ENCODE measurements at places on chromosomes 7 and 10.

- DNase-seq = no peak
Measured at GRCh38 chr7:29619848-29620555, 56.4 kb downstream of the PRR15 start.

DNA sequence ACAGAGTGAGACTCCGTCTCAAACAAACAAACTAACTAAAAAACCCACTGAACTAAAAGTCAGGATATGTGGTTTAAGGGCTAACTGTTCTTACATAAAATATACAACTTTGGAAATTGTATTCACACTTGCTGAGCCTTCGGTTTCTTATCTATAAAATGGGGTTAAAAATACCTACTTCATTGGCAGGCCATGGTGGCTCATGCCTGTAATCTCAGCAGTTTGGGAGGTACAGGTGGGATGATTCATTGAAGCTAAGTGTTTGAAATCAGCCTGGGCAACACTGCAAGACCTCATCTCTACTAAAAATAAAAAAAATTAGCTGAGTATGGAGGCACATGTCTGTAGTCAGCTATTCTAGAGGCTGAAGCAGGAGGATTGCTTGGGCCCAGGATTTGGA lies 115.4 kb upstream of the KLF6 start:
- DNase-seq = no peak

DNA sequence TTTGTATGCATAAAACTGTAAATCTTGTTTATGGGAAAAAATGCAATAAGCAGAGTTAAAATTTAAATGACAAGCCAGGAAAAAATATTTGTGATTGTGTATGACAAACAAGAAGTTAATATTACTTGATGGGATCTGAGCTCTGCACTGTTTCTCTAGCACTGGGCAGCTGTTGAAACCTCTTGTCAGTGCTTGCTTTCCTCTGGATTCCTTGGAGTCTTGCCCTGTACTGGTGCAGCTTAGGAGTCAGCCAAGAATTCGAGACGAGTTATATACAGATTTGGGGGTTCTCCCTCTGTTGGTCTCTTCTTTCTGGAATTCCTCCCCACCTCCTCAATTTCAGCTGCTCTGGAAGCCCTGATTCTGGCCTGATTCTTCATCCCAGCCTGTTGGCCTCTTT lies 24.3 kb upstream of the OPN4 start:
- DNase-seq = no peak

- no peak for DNase-seq
Measured at GRCh38 chr7:133739817-133740216, 387.3 kb upstream of the LRGUK start.

DNA sequence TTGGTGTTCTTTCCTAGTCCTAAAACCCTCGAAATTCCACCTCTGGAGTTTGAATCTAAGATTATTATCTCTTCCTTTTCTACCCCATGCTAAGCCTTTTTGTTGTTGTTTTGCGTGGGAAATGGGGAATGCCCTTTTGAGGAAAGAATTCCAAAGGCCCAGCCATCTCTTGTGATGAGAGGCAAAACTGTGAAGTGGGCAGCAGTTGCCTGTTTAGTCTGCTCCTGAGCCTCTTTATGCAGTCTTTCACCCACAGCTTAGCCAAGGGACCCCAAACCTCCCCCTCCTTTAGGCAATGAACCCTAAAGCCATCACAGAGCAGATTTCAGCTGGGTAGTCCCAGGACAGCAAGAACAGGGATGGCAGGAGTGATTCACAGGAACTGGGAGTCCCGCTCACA lies 95.5 kb downstream of the DNMBP start:
- no peak for DNase-seq

DNA sequence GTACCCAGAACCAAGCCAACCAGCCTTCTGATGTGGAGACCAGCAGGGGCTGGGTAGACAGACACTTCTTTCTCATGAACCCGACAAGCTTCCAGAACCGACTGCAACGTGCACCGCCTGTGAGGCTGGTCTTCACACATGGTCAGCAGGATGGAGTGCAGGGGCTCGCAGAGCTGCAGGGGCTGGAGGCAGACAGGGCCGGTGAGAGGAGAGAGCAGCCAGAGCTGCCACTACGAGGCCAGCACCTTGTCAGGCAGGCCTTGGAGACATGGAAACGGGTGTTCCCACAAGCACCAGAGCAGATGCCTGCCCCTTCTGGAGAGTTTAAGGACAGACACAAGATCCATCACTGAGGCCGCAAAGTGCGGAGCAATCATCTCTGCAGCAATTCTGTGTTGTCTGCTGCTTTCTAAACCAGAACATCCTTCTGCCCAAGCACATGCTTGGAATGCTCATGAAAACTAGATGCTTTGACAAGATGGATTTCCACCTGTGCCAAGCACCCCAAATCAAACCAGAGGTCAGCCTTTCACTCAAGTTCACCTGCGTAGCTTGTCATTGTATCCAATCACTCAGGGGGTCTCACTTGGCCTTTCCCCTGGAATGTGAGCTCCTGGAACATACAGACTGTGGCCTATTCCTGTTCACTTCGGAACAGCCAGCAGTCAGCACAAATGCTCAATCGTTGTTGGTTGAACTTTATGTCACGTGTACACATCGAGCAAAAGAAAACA lies 32.2 kb downstream of the FRMPD2 start:
- no peak for DNase-seq

GRCh38 chr7:44617225-44617890 lies 10.9 kb downstream of the OGDH start:
- DNase-seq = no peak

DNA sequence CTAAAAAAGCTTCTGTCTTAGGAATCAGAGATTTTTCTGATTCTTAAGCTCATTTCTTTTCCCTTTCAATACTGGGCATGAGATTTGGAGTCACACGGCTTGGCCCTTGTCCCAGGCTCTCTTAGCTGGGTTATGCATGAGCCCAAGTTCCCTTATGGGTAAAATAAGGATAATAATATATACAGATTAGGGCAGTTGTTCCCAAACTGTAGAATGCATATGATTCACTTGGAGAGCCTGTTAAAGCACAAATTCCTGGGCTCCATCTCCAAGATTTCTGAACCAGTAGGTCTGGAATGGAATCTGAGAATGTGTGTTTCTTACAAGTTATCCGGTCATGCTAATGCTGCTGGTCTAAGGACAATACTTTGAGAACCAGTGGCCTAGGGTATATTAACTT lies 154.0 kb downstream of the REEP3 start:
- no peak for DNase-seq

GRCh38 chr10:31721096-31721495 lies 207.5 kb downstream of the ARHGAP12 start:
- DNase-seq = no peak

DNA sequence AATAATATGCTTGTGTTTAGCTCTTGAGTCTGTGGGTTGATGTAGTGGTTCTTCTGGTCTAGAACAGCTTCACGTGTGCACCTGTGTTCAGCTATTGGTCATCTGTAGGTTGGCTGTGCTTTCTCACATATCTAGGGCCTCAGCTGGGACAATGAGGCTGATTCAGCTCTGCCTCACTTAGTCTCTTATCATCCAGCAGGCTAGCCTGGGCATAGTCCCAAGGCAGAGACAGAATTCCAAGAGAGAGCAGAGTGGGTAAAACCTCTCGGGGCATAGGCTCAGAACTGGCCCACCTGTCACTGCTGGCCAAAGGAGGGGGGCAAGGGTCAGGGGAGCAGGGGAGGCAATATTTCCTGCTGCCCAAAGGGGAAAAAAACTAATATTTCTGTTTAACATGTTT lies 32.0 kb upstream of the MXI1 start:
- DNase-seq = no peak

- no peak for DNase-seq
Measured at GRCh38 chr7:82745117-82745516, 301.5 kb upstream of the CACNA2D1 start.

- DNase-seq = no peak
Measured at GRCh38 chr10:91002656-91003055, 81.8 kb upstream of the ANKRD1 start.

DNA sequence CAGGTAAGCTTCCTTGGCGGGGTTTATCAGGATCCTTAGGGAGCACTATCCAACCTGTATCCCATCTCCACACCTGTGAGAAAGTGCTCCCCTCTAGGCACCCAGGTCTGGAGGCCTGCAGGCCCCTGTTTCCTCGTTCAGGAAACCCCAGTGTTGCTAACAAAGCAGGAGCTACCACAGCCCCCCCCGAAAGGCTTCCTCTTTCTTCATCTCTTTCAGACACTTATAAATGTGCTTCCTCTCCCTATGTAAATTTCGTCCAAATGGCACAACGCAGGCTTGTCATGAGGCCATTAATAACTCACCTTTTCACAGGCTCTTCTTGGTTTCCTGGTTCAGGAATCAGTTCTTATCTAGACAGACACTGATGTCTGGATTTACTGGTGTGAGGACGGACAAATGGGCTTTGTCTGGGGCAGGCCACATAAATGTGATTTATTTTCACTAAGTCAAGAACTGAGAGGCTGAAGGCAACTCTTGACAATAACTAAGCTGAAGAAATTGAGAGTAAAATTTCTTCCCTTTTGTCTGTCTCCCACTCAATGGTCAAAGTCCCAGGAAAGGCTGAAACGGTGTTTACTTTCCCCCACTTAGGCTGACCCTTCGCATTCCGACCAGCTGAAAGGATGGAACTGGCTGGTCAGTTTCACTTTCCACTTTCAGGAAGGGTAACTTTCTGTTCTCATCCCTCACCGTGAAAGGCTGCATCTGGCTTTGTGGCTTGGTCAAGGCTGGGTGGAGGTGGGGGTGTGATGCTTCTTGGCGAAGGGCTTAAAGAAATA lies 46.8 kb downstream of the PIK3AP1 start:
- DNase-seq = no peak

- no peak for DNase-seq
Measured at GRCh38 chr10:6924166-6924565, 344.1 kb upstream of the PRKCQ start.

DNA sequence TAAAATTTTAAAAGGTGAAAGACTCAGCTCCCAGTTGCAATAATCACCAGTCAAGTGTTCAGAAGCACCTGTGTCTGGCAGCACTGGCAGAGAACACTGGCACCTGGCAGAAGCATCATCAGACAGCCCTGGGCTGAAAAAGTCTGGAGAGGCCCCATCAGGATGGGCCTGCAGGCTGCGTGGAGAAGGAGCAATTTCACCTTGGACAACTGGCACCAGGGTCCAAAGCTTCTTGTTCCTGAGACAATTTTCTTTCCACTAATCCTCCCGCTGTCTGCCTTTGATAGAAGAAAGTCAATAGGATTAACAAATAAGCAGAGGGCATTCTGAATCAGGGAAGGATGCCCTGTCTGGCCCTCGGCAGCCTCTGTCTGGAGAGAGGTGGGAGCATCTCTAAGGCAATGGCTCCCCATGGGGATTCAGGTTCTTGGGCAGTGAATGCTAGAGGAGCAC lies 6.5 kb downstream of the COBL start:
- DNase-seq = no peak

DNA sequence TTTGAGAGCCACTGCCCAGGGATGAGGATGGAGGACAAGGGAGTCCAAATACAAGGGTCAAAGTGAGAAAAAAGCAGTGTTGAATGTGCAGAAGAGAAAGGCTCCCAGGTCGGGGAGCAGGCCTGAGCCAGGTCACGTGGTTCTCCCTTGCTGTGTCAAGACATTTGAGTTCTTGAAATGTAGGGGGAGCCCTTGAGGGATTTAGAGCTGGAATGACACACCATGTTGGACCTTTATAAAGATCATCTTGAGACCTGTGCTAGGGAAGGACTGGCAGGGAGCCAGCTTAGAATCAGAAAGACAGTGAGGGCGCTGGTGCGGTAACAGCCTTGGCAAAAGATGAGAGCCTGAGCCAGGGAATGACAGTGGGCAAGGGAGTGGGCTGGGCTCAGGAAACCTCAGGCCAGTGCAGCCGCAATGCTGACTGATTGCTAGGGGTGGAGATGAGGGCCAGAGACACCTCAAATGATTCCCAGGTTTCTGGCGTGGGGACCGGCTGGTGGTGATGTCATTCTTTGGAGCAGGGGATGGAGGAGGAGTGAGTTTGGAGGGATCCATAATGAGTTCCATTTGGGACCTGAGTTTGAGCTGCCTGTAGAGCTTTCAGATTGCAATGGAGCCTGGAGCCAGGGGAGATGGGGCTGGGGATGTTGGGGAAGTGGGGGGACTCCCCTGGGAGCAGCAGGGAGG lies 120.1 kb downstream of the PTPN20 start:
- DNase-seq = no peak

DNA sequence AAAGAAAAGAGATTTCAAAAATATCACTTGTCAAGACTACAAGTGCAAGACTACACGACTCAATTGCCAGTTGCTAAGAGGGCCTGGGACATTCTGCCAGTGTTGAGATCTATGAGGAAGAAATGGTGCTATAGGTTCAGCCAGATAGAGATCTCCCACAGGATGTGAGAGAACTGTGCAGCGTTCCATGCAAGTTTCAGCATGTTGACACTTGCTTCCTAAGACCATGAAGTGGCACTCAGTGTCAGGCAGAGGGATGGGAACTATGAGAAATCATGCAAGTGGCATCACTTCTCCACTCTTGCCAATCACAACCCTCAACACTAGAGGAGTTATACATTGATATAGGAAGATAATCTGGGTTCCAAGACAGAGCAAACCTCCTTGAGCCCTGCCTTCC lies 210.3 kb downstream of the CHRM2 start:
- DNase-seq = no peak

GRCh38 chr10:8439040-8439439 lies 384.6 kb downstream of the GATA3 start:
- no peak for DNase-seq

DNA sequence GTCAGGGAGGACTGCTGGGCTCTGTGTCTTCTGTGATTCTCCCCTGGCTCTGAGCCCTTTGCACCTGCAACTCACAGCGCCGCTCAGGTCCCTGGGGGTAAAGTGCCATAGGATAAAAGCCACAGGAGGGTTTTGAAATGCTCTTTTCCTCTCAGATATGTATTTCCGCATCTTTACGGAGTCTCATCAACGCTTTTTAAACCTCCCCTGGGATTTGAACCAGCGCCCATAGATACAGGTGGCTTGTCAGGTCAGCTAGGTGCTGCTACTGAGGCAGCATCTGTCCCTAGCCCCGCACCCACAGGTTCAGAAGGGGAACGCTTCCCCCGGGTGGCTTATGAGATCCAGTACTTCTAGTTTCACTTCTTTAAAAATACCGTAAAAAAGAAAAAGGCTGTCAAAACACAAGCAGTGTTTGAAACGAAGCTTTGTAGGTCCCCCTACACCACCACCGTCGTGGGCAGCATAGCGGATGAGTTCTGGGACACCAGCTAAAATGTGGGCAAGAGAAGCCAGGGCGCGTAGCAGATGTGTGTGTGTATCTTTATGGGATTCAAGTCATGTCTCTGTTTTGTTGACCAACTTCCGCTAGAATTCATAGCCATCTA lies 173.5 kb downstream of the CUX1 start:
- DNase-seq = no peak

DNA sequence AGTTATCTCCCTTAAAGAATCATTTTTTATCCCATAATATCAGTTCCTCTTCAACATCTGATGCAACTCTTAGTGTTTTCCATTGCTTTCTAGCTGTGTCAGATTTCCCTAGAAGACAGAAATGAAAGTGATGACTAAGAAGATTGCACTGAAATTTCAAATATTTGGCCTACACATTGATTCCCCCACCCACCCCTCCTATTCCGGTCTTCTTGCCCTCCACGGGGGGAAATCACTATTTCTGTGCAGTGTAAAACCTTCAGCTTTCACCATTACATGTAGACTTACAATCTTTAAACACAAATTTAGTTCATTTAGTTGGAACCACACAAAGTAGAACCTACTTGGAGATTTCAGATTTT lies 63.7 kb upstream of the IL6 start:
- no peak for DNase-seq
